Fibroblast of lung (primary cell): ENCODE measurements at places on chromosomes 11 and 22. TPM values are rescaled to one million over a fixed set of nuclear protein-coding genes. Genes with fewer than 3 reads are reported as not detected.

DNA sequence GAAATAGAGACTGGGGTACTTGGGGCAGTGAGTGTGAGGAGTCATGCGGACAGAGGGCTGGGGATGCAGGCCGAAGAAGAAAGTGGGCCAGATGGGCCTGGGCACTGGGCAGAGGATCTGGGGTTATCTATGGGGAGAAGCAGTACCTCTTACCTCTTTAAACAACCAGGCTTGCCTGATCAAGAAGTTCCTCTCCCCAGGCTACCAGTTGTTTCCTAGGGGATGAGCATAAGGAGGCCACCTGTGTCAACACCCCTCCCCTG, 98.4 kb upstream of the PITPNB start:
- DNase-seq, result no peak

GRCh38 chr11:102239911-102240310, 77.4 kb upstream of the BIRC3 start:
- no peak for DNase-seq

GRCh38 chr22:49871482-49871881, 17.8 kb downstream of the ZBED4 start:
- DNase-seq, result no peak

- DNase-seq, result no peak
These were observed 12.8 kb upstream of the MOB2 start for GRCh38 chr11:1499261-1499890.

Gene PARVG
- total RNA-seq, result not detected in 2 replicates

GRCh38 chr22:23786752-23787599, at the start of gene SMARCB1:
SMARCB1 (plus strand) TSS chr22:23786966; CDS start chr22:23787170, 204 bp downstream.
- DNase-seq, result peak; percentile 92

Gene IGSF9B
- total RNA-seq, result under 0.01 and 0.26 TPM in 2 replicates

Gene BARX2
- not detected in 2 replicates for total RNA-seq

- no peak for DNase-seq
These were observed 35.4 kb upstream of the NFRKB start for GRCh38 chr11:129930743-129931142.

Gene PTS
- total RNA-seq, result 47.5 and 69.0 TPM in 2 replicates

DNA sequence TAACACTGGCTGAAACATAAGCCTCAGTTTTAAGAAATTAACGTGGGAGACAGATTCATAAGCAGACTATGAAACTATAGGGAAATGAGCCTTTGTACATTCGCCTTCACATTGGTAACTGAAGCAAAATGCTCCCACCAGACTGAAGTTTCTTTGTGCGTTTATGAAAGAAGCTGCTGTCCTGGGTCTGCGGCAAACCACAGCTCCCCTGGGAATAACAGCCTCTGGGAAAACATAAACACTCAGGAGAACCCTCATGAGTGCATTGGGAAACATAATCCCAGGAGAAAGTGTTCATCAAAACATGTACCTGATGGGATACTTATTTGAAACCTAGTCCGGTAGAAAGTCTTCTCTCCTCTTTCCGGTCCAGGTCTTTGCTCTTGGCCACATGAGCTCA, 193.1 kb upstream of the LARGE1 start:
- no peak for DNase-seq

DNA sequence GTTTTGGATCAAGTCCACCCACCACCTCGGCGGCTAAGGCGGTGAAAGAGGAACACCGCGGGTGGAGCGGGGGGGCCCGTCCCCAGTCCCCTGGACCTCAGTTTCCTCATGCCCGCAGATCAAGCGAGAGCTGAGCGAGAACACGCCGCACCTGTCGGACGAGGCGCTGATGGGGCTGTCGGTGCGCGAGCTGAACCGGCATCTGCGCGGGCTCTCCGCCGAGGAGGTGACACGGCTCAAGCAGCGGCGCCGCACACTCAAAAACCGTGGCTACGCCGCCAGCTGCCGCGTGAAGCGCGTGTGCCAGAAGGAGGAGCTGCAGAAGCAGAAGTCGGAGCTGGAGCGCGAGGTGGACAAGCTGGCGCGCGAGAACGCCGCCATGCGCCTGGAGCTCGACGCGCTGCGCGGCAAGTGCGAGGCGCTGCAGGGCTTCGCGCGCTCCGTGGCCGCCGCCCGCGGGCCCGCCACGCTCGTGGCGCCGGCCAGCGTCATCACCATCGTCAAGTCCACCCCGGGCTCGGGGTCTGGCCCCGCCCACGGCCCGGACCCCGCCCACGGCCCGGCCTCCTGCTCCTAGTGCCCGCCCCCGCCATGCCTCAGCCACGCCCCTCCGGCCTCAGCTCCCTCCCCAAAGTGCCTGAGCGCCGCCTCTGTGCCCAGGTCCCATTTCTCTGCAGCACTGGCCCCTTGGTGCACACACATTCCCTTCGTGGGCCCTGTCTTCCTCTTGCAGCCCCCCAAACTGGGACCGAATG, 12.7 kb downstream of the MAFF start:
- DNase-seq, result peak; percentile 65

GRCh38 chr11:19561011-19561410, 151.6 kb upstream of the NAV2 start:
- DNase-seq, result peak; percentile 24

GRCh38 chr22:20904008-20904979, 12.9 kb upstream of the CRKL start:
- DNase-seq, result peak; percentile 96

DNA sequence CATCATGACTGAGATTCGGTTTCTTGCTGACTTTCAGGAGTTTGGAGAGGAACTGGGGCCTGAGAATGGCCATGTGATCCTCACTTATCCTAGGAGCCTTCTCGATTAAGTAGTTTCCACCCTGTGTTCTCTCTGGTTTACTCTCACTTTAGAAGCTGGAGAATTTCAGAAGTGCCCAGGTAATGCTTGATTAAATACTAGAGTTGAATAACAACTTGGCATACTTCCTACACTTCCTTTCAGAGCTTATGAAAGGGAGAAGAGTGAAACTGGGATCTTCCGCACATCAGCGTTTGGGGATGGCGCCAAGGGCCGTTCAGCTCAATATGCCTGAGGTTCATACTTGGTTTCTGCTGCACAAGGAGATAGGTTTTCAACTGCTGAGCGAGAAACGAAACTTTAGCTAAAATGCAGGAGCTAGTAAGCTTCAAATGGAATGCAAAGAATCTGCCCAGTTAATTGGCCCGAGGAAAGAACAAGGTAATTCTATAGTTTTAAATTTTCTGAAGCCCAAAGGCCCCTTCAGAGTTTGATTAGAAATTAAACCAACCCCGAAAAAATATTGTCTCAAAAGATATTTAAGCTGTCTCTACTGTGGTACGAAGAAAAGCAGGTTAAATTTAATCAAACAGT, 823 bp upstream of the MUC15 start:
- DNase-seq, result no peak

DNA sequence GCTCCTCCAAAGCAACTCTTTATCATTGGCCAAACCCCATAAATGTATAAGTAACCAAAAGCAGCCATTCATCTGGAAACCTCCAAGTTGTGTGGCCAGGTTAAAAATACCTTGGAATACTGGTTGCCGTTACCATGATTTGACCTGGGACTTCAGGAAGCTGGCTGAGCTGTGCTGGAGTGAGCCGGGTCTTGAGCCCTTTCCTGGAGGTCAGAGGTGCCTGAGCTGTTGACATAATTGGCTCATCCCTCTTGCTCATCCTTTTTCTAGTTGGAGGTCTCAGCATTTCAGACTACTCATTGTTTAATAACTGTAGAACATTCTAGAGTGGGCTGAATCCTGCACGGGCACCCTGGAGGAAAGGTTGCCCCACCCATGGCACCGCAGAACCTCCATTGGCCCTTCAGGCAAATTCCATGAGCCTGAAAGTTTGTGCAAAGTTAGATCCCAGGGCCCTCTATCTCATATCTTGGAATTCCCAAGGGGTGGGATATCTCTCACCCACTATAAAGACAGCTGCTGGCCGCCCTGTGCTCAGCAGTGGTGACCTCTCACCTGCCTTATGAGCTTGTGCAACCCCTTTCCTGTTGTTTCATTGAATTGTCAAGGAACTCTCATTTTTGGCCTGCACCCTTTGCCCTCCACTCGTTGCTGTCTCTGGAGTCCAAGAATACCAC, 77.0 kb downstream of the C22orf31 start:
- no peak for DNase-seq

DNA sequence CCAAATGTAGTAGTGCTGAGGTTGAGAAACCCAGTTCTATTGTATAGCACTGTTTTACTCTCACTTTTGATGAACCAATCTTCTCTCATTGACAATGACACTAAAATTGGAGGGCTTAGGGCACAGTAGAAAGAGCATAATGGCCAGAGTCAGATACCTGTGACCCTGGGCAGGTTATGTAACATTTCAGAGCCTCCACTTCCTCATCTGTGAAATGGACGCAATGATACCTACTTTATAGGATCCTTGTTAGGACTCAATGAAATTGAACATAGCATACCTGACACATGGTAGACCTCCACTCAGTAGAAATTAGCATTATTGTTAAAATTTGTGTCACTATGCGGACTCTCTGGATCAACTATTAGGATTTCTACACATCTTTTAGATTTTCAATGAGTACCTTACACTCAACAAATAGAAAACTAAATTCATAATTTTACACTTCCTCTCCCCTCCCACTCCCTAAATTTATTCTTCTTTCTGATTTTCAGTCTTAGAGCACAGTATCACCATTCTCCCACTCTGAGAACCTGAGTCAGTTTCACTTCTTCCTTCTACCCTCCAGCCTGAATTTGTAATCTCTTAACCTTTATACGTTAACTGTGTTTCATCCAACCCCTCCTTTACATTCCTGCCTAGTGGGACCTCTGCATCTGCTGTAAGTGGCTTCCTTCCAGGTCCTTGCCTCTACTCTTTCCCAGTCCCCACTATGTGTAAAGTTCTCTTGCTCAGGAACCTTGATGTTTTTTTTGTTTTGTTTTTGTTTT, 78.3 kb downstream of the MICAL2 start:
- DNase-seq, result no peak

GRCh38 chr11:65645710-65646109, 7.8 kb downstream of the SIPA1 start:
- peak; percentile 27 for DNase-seq

DNA sequence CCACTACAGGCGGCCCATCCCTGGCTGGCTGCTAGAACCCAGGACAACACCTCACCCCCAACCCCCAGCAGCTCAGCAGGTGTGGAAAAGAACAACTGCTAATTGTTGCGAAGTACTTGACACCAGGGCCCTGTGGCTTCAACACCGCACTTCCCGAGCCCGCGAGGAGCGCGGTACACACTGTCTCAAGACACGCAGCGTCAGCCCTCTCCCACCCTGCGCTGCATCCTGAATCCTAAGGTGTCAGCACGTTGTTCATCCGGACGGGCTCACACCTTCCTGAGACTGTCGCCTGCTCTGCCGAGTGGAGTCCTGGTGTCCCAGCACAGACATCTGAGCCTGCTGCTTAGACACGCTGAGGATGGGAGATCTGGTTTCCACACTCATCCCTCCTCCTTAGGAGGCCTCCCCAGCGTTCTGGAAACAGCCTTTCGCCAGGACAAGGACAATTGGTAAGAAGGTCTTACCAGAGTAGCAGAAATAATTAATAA, 1336.2 kb downstream of the BRD1 start:
- DNase-seq, result no peak

Gene APOA5
- not detected in 2 replicates for total RNA-seq

GRCh38 chr22:29994943-29995342, 85.3 kb upstream of the HORMAD2 start:
- peak; percentile 63 for DNase-seq

Gene DUSP8
- total RNA-seq, result 0.51 and 0.66 TPM in 2 replicates
